ENCODE measurements at places on chromosomes 12 and 14. TPM values are rescaled to one million over a fixed set of nuclear protein-coding genes. Genes with fewer than 3 reads are reported as not detected.

- no peaks in the 10 kb centered on the region for H3K4me1 ChIP-seq
- H3K27ac ChIP-seq, result no peak overlapping the region
- H3K4me3 ChIP-seq, result no peak overlapping the region
- DNase-seq, result no peak
- H3K27me3 ChIP-seq, result no peaks in the 10 kb centered on the region
These were observed 109.9 kb downstream of the DAD1 start for GRCh38 chr14:22479132-22479531.

- no peak overlapping the region for H3K4me3 ChIP-seq
- no peak overlapping the region for H3K27ac ChIP-seq
- no peaks in the 10 kb centered on the region for H3K27me3 ChIP-seq
These were observed 92.0 kb downstream of the ITPR2 start for GRCh38 chr12:26740991-26741390.

- H3K27me3 ChIP-seq, result no peaks in the 10 kb centered on the region
- H3K4me1 ChIP-seq, result no peaks in the 10 kb centered on the region
- H3K4me3 ChIP-seq, result no peak overlapping the region
These were observed 267.6 kb downstream of the AEBP2 start for GRCh38 chr12:19706936-19707335.

DNA sequence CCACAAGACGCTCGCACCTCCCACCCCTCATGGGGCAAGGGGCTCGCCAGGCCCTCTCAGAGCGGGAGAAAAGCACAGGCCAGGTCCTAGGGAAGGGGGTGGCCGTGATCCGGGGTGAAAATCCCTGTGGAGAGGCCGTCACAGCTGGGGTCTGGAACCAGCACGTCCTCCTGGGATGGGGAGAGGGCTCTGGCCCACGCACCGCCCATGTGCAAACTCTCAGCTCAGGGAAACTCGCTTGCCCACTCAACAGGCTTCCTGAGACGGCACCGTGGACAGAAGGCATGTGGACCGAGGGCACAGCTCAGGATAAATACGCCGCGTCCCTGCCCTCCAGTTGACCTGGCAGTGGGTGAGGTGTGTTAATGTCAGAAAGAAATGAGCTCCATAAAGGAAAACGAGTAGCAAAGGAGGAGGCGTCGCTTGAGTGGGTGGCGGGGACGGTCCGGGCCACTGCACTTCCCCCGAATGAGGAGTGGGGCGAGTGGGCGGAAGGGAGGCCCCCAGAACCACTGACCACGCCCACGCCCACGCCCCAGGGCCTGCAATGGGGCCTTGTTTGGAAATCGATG, 57.6 kb upstream of the GALNT9 start:
- H3K27me3 ChIP-seq, result peaks cover 19% of the 10 kb centered on the region
- H3K4me1 ChIP-seq, result no peaks in the 10 kb centered on the region
- H3K36me3 ChIP-seq, result no peaks in the 10 kb centered on the region
- peak; percentile 19 for DNase-seq
- no peak overlapping the region for H3K4me3 ChIP-seq
- no peak overlapping the region for H3K27ac ChIP-seq

DNA sequence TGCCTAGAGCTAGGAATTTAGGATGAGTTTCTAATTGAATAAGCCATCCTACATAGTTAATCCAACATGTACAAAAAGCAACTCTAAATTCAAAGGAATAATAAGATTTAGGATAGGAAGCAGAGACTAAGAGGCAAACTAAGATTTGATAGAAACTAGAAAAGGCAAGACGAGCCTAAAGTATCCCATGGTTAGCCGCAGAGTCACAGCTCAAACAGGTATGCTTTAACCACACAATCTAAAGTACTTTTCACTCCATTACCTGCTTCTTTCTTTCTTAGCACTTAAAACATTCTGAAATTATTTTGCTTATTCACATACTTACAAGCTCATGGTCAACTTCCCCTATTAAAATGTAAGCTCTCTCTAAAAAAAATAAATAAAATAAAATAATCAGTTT, 51.8 kb downstream of the OTOGL start:
- DNase-seq, result no peak
- no peaks in the 10 kb centered on the region for H3K27me3 ChIP-seq

COX14 gene
- 36.1 TPM for polyA plus RNA-seq

DNA sequence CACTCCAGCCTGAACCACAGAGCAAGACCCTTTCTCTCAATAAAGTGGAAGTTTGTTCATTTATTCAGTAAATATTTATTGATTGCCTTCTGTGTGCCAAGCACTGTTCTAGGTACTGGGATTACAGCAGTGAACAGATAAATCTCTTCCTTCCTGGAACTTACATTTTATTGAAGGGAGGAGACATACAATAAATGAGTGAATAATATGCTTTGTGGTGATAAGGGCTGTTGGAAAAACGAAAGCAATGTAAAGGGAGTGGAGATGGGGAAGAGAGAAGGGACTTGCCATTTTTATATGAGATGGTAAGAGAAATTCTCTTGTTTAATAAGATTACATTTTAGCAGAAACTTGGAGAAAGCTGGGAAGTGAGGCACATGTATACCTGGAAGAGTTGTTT, 1.6 kb downstream of the GSKIP start:
- no peak overlapping the region for H3K27ac ChIP-seq
- no peaks in the 10 kb centered on the region for H3K27me3 ChIP-seq
- H3K4me3 ChIP-seq, result no peak overlapping the region
- H3K36me3 ChIP-seq, result no peaks in the 10 kb centered on the region
- H3K4me1 ChIP-seq, result peaks cover 46% of the 10 kb centered on the region

SCNN1A gene
- polyA plus RNA-seq, result 3.7 TPM

- H3K4me3 ChIP-seq, result no peak overlapping the region
- no peak for DNase-seq
- H3K27me3 ChIP-seq, result no peaks in the 10 kb centered on the region
- H3K27ac ChIP-seq, result no peak overlapping the region
- H3K4me1 ChIP-seq, result no peaks in the 10 kb centered on the region
These were observed 198.9 kb downstream of the CACNA1C start for GRCh38 chr12:2251526-2252209.

LBHD2 gene
- not detected for polyA plus RNA-seq

KIF5A gene
- 5.2 TPM for polyA plus RNA-seq

DNA sequence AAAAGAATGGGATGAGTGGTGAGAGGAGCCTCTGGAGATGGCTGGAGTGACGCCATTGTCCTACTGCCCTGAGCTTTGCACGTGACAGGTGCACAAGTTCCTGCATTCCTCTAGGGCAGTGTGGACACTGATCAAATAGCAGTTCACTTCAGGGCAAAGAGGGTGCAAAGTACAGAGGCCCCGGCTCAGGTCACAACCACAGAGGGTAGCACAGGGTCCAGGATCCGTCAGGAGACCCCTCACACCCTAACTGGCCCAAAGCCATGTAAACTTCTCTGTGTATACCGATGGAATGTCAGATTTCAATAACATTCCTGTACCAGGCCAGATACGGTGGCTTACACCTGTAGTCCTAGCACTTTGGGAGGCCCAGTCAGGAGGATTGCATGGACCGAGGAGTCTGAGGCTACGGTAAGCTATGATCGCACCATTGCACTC, 10.4 kb upstream of the FBLN5 start:
- H3K36me3 ChIP-seq, result no peaks in the 10 kb centered on the region
- no peak overlapping the region for H3K4me3 ChIP-seq
- H3K27me3 ChIP-seq, result no peaks in the 10 kb centered on the region
- DNase-seq, result no peak
- H3K4me1 ChIP-seq, result no peaks in the 10 kb centered on the region

CD163 gene
- 14.9 TPM for polyA plus RNA-seq

DNA sequence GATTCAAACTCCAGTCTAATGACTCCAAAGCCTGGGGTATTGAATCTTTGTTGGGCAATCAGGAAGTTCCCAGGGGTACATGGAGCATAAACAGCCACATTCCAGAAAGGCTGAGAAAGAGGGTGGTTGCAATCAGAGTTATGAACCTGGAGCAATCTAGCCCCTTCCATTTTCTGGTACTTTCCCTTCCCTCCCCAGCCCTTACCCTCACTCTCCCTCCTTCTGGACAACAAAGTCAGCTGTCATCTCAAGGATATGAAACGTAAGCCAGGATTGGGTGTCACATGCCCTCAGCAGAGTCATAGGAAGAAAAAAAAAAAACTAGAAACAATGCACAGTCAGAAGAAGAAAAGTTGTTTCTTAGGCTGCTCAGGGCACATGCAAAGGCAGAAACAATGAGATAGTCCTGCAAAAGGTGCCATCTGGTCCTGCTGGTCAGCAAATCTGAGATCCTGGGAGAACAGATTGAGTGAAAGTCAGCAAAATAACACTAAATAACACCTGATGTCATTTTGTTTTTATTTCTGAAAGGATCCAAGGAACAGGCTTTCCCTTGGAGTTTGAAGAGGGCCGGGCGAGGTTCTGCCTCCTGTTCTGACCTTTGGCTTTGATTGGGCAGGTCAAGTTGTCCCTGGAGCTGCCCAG, 27.1 kb downstream of the TMEM229B start:
- H3K4me1 ChIP-seq, result no peaks in the 10 kb centered on the region
- H3K27ac ChIP-seq, result no peak overlapping the region
- H3K36me3 ChIP-seq, result no peaks in the 10 kb centered on the region

ART4 gene
- polyA plus RNA-seq, result 0.18 TPM

DNA sequence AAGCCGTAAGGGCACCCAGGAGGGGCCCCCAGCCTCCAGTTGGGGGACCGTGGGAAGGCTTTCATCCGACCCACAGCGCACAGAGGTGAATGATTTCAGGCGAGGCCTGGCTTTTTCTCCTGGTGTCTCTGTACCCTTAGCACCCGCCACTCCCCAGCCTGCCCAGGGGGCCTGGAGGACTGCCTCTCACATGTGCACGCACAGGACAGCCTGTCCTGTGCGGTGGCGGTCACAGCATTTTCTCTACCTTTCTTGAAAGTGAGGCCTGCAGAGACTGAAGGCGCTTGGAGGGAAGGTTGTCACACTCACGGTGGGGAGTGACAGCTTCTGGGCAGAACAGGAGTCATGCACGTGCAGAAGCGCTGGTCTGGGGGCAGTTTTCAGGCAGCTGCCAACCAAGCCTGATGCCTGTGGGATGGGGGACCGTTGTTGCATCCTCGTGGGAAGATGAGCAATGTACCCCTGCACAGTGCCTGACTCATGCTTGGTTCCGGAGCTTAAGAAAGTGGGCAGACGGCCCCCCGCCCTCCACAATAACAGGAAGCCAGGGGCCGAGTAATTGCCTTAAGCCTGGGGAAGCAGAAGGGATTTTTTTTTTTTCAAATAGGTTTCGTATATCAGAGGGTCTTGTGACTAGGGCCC, 148.1 kb downstream of the TSPAN9 start:
- no peak overlapping the region for H3K4me3 ChIP-seq
- no peaks in the 10 kb centered on the region for H3K36me3 ChIP-seq
- peak; percentile 66 for DNase-seq
- no peak overlapping the region for H3K27ac ChIP-seq
- H3K4me1 ChIP-seq, result peaks cover 13% of the 10 kb centered on the region

HOXC9 gene
- polyA plus RNA-seq, result 0.91 TPM

FGF23 gene
- not detected for polyA plus RNA-seq

GRCh38 chr14:31241450-31242114, 34.0 kb upstream of the HECTD1 start:
- H3K36me3 ChIP-seq, result no peaks in the 10 kb centered on the region
- H3K27ac ChIP-seq, result no peak overlapping the region
- H3K27me3 ChIP-seq, result no peaks in the 10 kb centered on the region
- no peak overlapping the region for H3K4me3 ChIP-seq
- DNase-seq, result no peak

- peak; percentile 65 for DNase-seq
- peak within 1 kb of the TSS; percentile 79 for H3K27ac ChIP-seq
- no peaks in the 10 kb centered on the region for H3K36me3 ChIP-seq
- peak within 1 kb of the TSS; percentile 23 for H3K4me3 ChIP-seq
- peaks cover 46% of the 10 kb centered on the region for H3K27me3 ChIP-seq
These were observed at the start of gene CLEC14A for GRCh38 chr14:38255673-38256532. TSS of gene CLEC14A (minus strand) at chr14:38256093. CDS start at chr14:38256022, 71 bp downstream.

DNA sequence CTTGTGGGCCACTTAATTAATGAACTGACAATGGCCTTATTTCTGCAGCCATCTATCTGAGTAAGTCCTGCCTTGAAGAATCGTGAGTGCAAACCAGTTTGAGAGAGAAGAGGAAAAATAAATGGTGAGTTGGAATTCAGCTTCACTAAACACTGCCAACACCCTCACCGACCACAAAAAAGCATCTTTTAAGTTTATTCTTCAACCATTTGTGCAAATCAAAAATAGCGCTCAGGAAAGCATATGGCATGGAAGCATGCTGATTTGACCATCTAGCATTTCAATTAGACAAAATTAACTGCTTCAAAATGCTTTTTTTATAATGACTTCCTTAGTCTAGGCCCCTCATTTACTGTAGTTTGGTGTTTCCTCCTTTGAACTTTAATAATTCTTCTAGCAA, 294.0 kb downstream of the PPFIA2 start:
- H3K27ac ChIP-seq, result no peak overlapping the region
- DNase-seq, result no peak
- no peaks in the 10 kb centered on the region for H3K36me3 ChIP-seq
- no peaks in the 10 kb centered on the region for H3K4me1 ChIP-seq
- H3K4me3 ChIP-seq, result no peak overlapping the region

DNA sequence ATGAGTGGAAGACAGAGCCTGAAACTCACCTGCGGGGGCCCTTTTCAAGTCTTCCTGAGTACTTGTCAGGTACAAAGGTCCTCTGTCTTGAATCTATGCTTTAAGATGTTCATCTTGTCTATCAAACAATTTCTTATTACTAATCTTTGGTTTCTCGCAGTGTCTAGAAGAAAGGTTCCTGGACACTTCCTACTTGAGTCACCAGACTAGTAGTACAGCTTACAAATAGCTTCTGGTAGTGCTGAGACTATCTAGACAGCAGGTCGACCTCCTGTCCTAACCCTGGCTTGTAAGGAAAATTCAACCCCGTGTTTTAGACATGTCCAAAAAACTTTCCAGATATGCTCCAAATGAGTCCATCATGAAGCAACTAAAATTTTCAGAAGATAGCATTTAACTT, 11.2 kb upstream of the ARID2 start:
- no peaks in the 10 kb centered on the region for H3K4me1 ChIP-seq
- no peak overlapping the region for H3K4me3 ChIP-seq
- no peak overlapping the region for H3K27ac ChIP-seq
- H3K27me3 ChIP-seq, result no peaks in the 10 kb centered on the region

RPGRIP1 gene
- 0.54 TPM for polyA plus RNA-seq

- no peaks in the 10 kb centered on the region for H3K4me1 ChIP-seq
- H3K27me3 ChIP-seq, result no peaks in the 10 kb centered on the region
- H3K4me3 ChIP-seq, result no peak overlapping the region
- no peak overlapping the region for H3K27ac ChIP-seq
- no peaks in the 10 kb centered on the region for H3K36me3 ChIP-seq
- no peak for DNase-seq
These were observed 6.6 kb upstream of the SLC8B1 start for GRCh38 chr12:113341535-113341934.
